ENCODE measurements at places on chromosomes 5 and 9.
A peak's percentile ranks its signal among the peaks of the same experiment; 100 is the strongest.

DNA sequence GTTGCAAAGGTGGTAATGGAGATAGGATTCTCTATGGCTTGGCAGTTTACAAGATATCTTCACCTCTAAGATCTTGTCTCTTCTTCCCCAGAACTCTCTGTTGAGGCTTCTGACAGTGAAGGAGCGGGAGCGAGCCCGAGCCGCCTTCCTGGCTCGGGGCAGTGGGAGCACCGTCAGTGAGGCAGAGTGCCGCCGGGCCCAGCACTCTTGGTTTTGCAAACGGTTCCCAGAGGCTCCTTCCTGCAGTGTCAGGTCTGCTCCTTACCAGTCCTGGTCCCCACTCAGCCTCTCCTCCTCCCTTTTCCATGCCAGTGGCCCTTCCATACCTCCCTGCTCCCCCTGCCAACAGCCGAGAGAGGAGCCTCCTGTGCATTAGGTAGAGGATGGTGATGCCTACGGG, 12.6 kb upstream of the DNAJB5 start:
- no peak for DNase-seq

GRCh38 chr9:27003426-27004077, 1.9 kb downstream of the LRRC19 start:
- DNase-seq: no peak

DNA sequence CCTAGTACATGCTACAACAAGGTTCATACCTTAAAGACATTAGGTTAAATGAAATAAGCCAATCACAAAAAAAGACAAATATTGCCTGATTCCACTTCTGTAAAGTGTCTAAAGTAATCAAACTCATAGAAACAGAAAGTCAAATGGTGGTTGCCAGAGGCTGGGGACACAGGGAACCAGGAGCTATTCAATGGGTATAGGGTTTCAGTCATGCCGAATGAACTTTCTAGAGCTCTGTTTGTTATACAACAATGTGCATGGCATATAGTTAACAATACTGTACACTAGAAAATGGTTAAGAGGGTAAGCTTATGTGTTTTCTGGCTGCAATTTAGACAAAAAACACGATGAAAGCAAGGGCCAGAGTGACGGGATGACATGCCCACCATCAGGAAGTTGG, 70.8 kb upstream of the EGFLAM start:
- DNase-seq: no peak

DNA sequence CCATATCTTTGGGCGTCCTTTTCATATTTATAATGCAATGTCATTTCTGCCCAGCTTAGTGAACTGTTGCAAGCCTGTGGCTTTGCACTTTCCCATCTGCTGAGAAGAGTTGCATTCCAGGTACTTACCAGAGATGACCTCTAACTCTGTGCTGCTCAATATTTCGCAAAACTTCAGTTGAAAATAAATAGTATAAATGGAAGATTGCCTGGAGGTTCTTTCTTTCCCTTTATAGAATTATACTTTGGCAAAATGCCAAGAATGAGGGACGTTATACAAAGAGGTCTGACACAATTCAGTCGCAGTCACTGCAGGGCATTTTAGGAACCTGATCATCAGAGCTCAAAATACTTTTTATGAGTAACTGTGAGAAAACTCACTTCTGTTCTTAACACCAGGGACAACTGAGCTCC, 18.9 kb upstream of the VLDLR start:
- DNase-seq: no peak

GRCh38 chr5:11139217-11139865, 378.3 kb upstream of the DAP start:
- no peak for DNase-seq

- DNase-seq: no peak
Observed at GRCh38 chr9:6441269-6441668, 28.3 kb downstream of the UHRF2 start.

DNA sequence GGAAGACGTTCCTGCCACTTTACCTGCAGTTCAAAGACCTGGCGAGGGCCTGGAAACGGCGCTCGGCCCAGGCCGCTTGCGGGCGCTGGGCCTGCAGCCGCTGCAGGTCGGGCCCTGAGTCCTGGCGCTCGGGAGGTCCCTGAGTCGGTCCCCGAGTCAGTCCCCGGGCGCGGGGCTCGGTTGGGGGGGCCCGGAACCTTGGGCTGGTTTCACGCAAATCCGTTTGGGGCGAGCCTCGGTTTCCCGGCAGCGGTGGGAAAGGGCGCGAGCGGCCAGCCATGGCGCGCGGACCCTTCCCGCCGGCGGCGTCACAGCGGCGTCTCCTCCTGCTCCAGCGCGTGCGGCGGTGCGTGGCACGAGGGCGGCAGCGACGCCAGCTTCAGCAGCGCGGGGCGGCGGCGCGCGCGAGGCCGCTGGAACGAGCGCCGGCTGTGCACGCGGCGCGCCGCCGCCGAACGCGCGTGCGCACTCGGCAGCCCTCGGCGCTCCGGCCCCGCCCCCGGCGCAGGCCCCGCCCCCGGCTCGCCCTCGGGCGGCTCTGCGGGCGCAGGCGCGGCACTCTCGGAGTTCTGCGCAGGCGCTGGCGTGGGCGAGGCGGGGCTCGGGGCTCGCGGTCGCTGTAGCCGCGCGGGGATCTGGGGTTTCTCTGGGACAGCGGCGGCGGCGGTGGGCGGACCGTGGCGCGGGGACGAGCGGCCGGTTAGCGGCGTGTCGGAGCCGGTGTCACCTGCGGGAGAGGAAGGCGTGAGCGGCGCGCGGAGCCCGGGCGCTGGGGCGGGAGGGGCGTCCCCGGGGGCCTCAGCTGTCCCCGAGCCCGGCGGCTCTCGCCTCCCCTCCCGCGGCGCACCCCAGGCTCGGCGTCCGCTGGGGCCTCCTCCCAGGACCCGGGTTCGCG, 29.9 kb downstream of the EXOC3 start:
- peak; percentile 17 for DNase-seq

DNA sequence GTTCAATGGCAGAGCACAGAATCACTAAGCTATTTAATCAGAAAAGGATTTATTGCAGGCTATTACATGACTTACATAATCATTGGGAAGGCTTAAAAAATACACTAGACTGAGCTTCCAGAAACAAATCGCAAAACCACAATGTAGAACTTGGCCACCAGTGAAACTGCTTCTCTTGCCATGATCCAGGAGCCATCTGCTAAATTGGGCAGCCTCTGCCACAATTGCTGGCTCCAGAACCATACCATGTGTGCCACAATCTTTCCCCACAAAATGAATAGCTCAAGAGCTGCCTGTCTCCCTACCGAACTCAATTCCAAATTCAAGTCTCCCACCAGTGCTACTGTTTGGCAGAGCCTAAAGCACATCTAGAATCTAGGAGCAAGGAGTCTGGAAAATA, 9.8 kb upstream of the ERAP1 start:
- no peak for DNase-seq

DNA sequence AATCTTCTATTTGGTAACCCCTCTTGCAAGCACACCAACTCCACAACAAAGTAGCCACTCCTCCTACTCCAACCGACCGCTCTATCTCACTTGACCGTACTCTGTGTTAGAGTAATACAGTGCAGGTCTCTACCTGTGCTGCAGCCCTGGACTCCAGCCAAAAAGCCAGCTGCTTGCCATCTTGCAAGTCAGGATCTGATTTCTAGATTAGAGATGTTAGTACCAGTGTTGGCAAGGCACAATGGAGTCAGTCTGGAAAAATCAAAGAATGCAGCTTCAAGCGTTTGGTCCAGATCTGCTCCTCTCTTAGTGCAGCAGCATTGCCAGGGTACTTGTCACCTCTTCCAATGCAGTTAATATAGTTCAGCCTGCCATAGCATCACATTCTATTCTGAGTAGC, 477.6 kb downstream of the ZSWIM6 start:
- DNase-seq: no peak

- no peak for DNase-seq
Observed at GRCh38 chr9:21082671-21083070, 4.9 kb upstream of the IFNB1 start.

DNA sequence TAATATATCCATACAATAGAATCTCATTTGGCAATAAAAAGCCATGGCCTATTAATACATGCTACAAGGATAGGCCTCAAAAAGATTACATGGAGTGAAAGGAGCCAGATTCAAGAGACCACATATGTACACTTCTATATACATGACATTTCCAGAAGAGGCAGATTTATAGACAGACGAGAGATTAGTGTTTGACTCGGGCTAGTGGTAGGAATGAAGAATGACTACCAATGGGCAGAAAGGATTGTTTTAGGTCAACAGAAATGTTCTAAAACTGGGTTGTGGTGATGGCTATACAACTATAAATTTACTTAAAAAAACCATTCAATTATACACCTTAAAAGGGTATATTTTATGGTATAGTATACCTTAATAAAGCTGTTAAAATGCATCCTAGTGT, 41.9 kb downstream of the SETX start:
- no peak for DNase-seq

GRCh38 chr9:34993502-34994259, 4.1 kb downstream of the DNAJB5 start:
- peak; percentile 14 for DNase-seq

DNA sequence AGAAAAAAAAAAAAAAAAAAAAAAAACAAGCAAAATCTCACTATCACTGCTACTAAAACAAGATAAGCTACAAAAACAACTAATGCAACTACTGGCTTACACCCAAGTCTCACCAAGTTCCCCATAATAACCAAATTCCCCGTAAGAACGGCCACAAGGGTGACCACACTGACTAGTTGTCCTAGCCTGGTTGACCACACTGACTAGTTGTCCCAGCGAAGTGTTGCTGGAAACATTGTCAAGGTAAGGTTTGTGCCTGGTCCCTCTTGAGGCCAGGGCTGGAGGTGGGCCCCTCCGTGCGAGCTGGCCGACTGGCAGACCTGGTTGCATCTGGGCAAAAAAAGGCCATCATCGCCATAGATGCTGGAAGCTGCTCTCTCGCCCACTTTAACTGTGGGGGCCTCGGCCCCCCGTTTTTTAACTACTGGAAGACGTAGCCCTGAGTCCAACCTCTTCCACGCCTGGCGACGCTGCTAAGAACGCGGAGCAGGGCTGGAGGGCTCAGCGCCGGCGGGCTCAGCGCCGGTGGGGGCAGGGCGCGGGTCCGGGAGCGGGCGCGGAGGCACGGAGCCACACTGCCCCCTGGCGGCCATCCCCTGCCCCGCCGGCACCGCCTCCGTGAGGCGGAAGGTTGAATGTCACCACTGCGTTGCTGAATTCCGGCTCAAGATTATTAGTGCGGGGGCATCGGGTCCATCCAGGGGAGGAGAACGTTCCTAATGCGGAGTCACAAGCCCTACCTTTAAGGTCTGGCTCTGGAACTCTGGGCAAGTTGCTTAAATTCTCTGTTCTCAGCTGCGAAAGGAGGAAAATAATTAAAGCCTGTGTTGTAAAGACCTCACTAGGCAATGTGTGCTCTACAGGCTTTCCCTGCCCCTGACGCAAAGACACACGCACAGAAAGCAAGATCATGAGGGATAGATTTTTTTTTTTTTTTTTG, 84.0 kb downstream of the HSD17B3 start:
- no peak for DNase-seq

DNA sequence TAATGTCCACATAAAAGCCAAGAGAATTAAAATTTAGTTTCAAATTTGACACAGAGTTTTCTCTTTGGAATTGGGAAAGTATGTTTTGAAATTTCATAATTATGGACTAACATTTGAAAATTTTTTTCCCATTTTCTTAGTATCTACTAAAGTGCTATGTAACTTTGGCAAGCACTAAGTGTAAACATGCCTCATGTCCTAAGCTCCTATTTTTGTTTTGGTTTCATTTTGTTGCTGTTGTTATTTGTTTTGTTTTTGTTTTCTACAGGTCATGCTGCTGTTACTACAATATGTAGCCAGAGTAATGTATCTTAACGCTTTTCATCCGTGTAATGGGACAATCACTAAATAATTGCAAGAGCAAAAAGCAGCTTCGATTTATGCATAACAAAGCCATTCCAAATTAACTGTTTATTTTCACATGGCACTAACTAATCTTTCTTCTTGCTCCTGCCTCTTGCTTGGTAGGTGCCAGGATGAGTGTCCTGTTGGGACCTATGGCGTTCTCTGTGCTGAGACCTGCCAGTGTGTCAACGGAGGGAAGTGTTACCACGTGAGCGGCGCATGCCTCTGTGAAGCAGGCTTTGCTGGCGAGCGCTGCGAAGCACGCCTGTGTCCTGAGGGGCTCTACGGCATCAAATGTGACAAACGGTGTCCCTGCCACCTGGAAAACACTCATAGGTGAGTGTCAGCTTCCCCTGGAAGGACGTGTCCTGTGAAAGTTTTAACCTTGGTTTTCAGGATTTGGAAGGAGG, 107.3 kb upstream of the PRRC1 start:
- DNase-seq: no peak

GRCh38 chr5:82277613-82277986, 554 bp downstream of the RPS23 start:
- no peak for DNase-seq

GRCh38 chr9:125805057-125805456, 57.9 kb downstream of the PBX3 start:
- DNase-seq: peak; percentile 73

DNA sequence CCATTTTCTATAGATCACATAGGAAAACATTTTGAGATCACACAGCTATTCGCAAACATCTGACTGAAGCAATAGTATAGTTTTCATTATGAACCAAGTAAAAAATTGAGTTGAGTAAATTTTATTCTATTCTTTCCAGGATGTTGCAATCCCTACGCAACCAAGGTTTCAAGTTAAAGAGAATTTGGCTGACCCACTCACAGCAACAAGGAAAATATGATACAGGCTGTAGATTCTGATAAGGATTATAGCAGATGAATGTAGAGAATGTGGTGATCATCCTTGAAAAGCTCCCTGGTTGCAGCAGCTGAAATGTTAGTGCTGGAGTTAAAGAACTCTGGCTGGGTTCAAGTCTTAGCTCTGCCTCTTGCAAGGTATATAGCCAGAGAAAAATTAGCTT, 4.7 kb downstream of the ABCA1 start:
- peak; percentile 55 for DNase-seq

DNA sequence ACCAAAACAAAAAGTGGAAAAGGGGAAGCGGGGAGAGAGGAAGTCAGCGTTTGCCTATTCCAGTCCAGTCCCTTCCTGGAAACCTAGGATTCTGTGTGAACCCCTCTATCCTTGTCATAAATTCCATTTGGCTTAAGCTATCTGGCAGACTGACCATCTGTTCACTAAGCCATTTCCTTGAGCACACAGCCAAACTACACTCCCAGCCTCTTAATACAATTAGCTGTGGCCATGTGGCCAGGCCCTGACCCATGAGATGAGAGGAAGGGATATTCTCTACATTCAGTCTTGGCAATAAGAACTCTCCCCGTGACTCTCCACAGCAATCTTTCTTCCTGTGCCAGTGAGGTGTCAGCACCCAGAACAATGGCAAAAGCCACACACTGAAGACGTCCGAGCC, 424.8 kb downstream of the TLE1 start:
- DNase-seq: no peak

- no peak for DNase-seq
Observed at GRCh38 chr5:65699338-65699737, 22.6 kb downstream of the SGTB start.

- no peak for DNase-seq
Observed at GRCh38 chr5:23823521-23823920, 316.1 kb downstream of the PRDM9 start.

- DNase-seq: no peak
Observed at GRCh38 chr5:169767938-169768337, 130.9 kb downstream of the DOCK2 start.

- DNase-seq: no peak
Observed at GRCh38 chr5:156329171-156329611, 2.2 kb downstream of the SGCD start.

- DNase-seq: no peak
Observed at GRCh38 chr5:1844708-1845436, 37.9 kb downstream of the IRX4 start.

GRCh38 chr9:83934569-83935275, 13.5 kb upstream of the KIF27 start:
- peak; percentile 59 for DNase-seq

Data from AG09309 (cell line).